ENCODE measurements at places on chromosomes 16 and 17.

DNA sequence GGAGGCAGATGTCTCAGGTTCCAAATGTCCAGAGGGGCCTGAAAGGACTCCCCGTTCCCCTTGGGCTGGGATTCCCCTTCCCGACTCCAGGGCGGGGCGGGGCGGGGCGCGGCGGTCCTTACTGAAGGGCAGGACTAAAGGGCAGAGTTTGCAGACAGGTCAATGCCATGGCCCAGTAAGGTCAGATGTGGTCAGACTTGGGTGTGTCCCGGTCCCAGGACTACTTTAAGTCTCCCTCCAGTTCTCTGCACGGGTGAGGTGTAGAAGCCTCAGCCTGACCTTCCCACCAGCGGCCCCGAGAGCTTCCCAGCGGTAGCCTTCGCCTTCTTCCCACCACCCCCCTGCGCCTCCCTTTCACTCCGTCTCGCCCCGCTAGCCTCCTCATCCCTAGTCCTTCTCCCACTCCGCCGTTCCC lies 532 bp downstream of the KDM6B start:
- DNase-seq = no peak

- DNase-seq = no peak
Observed at GRCh38 chr17:62989501-62989900, 23.5 kb downstream of the TANC2 start.

DNA sequence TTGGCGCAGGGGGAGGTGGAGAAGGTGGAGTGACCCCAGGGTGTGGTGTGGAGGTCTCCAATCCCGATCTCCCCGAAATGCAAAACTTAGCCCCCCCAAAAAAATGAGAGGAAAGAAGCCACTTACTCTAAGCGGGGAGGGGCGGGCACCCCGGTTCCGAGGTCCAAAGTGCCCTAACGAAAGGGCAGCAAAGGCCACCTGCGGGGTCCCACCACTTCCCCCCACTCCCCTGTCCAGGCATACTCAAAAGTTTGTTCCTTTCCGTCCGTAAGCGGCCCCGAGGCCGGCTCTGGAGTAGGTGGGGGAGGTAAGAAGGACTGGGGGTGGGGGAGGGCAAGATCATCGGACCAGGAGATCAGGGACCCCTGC lies 1.1 kb downstream of the TOX3 start:
- DNase-seq = no peak

GRCh38 chr17:62705778-62706597 lies 78.5 kb downstream of the MRC2 start:
- no peak for DNase-seq

DNA sequence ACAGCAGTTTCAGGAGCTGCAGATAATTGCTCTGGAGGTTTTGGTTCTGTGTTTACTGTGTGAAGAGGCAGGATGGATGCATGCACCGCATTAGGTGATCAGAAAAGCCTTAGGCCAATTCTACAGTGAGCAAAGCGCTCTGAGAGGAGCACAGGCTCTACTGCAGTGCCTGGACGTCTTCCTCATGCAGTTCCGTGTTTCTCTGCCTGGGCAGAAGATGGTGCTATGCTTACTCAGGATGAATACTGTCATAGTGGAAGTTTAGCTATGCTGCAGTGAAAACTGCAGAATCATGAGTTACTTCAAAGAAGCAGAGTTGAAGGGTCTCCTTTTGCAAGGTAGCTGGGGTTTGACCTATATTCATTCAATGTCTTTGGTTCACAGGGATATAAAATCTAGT lies 1012.4 kb downstream of the KCNJ18 start:
- no peak for DNase-seq

GRCh38 chr16:85661740-85662481 lies 26.8 kb downstream of the GINS2 start:
- DNase-seq = no peak

- no peak for DNase-seq
Observed at GRCh38 chr17:8698162-8698971, 46.3 kb downstream of the CCDC42 start.

GRCh38 chr17:1134634-1135324 lies 45.0 kb downstream of the ABR start:
- no peak for DNase-seq

Data from LoVo (cell line).